EH (cell line): ENCODE measurements at places on chromosomes 5 and 9.

DNA sequence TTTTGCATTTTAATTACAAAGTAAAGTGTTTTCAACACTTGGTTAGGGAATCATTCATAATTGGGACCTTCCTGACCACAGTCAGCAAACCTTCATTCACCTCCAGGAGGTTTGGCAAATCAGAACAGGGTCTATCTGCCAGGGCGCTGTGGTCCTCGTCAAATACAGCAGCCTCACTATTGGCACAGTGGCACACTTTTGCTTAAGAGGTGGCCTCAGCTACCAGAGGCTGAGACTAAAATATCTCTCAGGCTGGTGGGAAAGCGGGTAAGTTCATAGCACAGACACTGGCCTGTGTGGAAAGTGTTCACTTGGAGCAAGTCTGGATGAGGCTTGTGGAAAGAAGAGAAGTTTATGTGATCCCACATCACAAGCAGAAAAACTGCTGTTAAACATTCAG lies 268.6 kb upstream of the DAPK1 start:
- DNase-seq: no peak

- no peak for DNase-seq
Observed at GRCh38 chr9:3773362-3774060, 247.7 kb upstream of the RFX3 start.

GRCh38 chr9:37192803-37193202 lies 72.4 kb downstream of the ZCCHC7 start:
- no peak for DNase-seq

DNA sequence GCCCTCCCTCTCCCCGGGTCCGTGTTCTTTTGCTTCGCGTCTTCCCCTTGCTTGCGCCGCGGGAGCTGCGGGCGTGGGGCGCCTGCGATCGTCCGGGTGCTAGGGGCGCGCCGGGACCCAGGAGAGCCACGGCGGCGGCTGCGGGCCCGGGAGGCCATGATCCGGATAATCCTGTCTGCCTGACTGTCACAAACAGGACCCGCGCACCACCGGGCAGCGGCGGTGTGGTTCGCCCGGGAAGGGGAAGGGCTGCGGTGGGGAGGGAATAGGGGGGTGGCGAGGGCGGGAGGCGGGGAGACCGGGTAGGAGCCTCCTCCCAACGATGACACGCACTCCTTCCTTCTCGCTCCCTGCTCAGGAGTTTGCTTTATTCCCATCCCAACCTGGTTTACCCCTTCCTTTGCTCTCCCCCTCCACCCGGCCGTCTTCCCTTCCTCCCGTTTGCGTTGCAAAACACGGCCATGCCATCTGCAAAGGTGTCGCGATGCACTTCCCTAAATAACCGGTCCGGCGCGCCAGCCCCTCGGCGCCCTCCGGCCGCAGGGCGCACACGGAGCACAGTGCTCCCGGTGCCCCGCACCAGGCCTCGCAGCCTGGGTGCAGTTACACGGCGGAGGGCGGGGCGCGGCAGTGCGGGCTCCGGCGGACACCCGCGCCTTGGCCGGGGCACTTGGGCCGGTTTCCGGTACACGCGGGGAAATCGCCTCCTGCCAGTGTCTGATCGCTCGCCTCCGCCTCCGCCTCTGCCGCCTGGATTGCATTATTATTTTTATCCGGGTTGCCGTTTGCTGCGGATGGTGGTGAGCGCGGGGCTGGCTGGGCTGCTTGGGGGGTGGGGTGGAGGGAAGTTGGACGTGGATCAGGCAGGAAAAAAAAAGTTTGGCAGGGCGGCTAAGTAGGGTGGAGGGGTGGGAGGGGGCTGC lies 1.5 kb downstream of the SMARCA2 start:
- DNase-seq: peak; percentile 83

DNA sequence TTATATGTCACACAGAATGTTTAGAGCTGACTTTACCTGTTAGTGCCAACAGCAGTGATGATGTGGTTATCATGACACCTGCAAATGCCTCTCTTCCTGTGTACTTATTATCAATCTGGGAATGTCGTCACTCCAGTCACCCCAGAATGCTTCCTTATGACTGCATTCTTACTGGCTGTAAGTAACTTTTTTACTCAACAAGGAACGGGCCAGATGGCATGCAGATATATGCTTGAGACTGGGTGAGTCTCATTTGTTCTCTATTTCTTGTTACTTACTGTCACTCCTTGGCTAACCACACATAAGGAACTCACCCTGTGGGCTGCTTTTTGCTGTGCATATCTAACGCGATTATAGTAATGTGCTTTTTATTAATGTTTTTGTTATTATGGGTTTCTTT lies 385.5 kb upstream of the MEF2C start:
- no peak for DNase-seq

- no peak for DNase-seq
Observed at GRCh38 chr5:6674886-6675285, 38.3 kb upstream of the TENT4A start.

GRCh38 chr9:82073551-82074543 lies 85.3 kb downstream of the SPATA31D1 start:
- DNase-seq: no peak

DNA sequence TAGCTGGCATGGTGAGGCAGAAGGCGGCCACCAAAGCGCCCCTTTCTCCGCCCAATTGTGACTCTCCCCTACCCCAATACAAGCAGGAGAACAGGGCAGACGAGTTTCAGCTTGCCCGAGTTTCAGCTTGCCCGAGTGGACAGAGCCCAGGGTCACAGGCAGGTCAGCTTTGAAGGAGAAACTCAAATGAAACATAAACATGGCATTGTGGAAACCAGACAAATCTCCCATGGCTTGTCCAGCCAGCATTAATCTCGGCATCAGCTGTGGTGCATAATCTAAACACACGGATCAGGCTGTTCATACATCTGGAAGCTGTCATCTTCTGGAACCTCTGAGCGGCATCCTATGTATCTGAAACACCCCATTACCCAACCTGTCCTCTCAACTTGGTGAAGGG lies 16.9 kb downstream of the PTCH1 start:
- DNase-seq: peak; percentile 37

DNA sequence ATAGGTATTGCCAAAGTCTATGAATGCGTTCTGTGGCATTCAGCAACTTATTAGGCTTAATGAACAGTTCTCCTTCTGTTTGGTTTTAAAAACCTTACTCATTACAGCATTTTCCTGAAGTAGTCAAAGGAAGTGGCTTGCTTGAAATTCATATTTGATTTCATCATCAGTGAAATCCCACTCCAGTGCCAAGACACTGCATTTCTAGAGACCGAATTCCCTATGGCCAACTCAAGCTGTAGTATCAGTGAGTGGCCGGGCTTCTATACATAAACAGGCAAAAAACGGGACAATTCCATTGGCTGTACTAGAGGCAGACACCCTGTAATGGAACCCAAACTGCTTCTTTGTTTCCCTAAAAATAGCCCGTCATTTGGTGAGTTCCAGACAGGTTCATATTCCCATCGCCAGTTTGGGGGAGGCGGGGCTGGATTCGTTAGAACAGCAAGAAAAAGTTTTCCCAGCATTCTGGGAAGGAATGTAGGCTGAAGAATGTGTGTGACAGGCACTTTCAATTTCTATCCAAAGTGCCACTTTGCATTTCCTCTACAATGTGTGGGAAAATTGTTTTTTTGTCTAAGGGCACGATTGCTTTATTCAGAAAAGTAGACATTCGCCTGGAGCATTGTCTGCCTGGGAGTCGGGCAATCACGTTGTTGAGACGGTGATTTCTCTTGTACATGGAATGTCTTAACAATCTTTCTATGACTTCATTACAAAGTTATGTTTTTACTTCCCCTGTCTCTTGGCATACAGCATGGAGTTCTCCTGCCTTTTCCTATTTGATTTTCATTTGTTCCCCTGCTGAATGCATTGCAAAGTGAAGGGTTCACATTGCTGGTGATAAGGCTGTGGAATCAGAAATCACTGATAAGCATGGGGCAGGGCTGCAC lies 141.8 kb upstream of the MAST4 start:
- peak; percentile 42 for DNase-seq

GRCh38 chr5:122985006-122985700 lies 51.4 kb downstream of the PPIC start:
- peak; percentile 3 for DNase-seq

GRCh38 chr9:135117281-135117680 lies 29.8 kb downstream of the OLFM1 start:
- DNase-seq: no peak

DNA sequence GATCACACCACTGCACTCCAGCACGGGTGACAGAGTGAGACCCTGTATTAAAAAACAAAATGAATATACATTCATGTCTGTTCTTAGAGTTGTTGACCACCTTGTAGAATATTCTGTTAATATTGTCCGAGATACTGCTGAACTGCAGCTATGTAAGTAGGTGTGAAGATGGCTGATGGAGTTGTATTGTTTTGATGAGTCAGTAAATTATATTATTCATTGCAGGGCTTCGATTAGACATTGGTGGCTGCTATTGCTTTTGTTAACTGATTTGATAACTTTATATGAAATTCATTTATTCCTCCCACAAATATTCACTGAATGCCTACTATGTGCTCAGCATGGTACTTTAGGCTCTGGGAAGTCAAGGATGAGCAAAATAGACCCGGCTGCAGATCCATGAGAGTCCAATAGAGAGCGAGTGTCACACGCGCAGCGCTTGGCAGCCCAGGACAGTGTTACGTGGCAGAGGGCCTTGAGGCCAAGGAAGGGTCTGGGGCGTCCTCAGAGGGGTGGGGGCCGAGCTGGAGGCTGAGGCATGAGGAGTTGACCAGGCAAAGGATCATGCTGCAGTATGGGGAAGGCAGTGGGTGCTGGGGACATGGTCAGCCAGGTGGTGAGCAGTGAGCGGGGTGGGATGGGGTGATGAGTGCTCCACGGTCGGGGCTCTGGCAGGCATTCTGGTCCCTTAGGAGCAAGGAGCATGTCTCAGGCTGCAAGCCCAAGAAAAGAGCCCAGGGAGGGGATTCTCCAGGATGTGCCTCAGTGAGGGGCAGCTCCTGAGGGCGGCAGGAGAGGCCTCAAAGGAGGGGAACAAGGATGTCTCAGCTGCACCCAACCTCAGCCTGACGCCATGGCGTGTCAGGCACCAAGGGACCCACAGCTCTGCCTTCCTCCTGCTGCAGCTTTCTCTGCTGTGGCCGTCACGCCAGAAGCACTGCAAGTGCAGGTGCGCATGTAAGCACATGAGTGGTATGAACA lies 243.5 kb downstream of the GADD45G start:
- DNase-seq: no peak

- peak; percentile 86 for DNase-seq
Observed at GRCh38 chr9:37761511-37761910, 7.9 kb downstream of the TRMT10B start.

GRCh38 chr5:5676218-5676617 lies 253.7 kb downstream of the ICE1 start:
- no peak for DNase-seq

GRCh38 chr5:6556089-6556801 lies 76.6 kb downstream of the NSUN2 start:
- peak; percentile 41 for DNase-seq

DNA sequence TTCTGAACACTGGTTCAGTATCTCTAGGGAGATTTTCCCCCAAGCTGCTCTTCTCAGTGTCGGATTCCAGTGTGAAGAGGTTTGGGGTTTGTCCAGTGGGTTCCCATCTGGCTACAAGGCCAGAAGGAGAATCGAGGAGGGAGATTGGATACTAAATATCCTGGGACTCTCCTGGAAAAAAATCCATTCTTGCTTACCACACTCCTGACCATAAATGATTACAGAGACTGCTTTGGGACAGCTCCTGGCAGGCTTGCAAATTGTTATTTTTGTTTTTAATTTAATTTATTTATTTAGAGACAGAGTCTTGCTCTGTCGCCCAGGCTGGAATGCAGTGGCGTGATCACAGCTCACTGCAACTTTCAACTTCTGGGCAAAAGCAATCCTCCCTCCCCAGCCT lies 4.7 kb upstream of the SUSD1 start:
- peak; percentile 61 for DNase-seq

- no peak for DNase-seq
Observed at GRCh38 chr5:150333400-150333799, 24.1 kb upstream of the TCOF1 start.

DNA sequence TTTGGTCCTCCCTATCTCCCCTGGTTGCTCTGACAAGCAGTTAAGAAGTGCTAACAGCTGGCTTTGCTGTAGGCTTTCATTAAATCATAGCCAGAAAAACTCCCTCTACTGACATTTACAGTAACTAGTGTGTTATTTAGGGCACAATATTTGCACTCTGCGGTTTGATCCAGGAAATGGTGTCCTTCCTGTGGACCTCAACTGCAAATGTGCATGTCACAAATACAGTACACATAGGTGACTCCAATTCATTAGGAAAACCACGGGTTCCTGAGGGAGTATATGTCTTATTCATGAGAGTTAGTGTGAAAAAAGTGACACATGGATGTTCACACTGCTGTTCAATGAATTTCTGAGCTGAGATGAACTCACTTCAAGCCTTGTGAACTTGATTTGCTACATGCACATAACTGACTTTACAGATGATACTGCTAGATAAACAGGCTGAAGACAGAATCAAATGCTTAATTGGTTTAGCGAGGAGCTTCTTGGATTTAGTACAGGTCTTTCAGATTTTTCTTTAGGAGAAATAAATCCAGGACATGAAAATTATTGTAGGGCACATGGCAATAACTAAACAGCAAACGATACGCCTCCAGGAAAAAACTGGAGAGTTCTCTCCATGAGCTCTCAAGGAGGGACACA lies 281.5 kb downstream of the EFNA5 start:
- peak; percentile 65 for DNase-seq

DNA sequence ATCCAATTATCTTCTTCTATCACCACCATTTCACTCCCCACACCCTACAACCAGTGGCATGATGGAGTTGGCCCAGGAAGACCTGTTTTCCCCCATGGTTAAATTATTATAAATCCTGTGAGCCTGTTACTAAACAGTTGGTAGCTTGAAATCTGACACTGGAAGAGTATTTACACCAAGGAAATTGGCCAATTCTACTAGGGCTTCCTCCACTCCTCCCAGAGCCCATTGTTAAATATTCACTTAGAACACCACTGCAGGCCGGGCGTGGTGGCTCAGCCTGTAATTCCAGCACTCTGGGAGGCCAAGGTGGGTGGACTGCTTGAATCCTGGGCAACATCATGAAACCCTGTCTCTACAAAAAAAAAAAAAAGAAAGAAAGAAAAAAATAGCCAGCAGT lies 32.4 kb upstream of the CKS2 start:
- no peak for DNase-seq

DNA sequence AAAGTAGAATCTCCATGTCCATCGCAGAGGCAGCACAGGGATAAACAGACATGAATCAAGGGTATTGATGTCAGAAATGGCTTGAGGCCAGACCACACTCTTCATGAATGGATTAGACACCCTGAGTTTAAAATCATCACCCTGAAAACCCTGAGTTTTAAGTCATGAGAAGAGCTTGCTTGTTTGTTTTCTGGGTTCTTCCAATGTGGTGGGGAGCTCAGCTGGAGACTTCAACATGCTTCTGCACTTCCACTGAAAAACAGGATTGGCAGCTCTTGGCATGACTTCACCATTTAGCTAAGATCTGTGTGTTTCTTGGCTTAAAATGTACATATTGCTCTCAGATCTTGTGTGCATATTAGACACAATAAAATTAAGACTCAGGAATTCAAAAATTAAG lies 9.8 kb downstream of the GCNT4 start:
- DNase-seq: no peak

GRCh38 chr9:10134266-10134665 lies 478.5 kb downstream of the PTPRD start:
- DNase-seq: no peak

- DNase-seq: peak; percentile 30
Observed at GRCh38 chr9:131238402-131239021, 37.8 kb downstream of the FAM78A start.

- no peak for DNase-seq
Observed at GRCh38 chr5:147084702-147085101, 150.1 kb upstream of the STK32A start.
